Ascending aorta (tissue), 2 donors: ENCODE measurements at places on chromosomes 4 and X.
A peak's percentile ranks its signal among the peaks of the same experiment; 100 is the strongest.

DNA sequence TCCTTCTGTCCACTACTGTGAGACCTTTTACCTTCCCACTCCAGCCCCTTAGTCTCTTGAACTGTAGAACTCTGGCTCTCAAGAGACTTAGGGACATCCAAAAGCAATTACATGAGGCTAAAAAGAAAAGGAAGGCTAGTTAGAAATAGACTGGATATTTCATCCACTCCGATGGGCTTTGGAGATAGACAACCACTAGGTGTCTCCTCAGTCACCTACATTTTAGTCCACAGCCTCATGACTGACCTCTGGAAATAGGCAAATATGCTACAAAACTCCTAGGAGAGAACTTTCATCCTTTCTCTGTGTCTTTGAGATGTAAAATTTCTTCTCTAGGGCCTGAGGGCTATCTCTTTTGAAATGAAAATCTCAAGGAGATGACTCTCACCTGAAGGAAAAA is 45.1 kb upstream of the LAMP2 start:
- no peak for DNase-seq

- no peak for DNase-seq
These were observed 91.9 kb upstream of the ZFP42 start for GRCh38 chr4:187903700-187904099.

DNA sequence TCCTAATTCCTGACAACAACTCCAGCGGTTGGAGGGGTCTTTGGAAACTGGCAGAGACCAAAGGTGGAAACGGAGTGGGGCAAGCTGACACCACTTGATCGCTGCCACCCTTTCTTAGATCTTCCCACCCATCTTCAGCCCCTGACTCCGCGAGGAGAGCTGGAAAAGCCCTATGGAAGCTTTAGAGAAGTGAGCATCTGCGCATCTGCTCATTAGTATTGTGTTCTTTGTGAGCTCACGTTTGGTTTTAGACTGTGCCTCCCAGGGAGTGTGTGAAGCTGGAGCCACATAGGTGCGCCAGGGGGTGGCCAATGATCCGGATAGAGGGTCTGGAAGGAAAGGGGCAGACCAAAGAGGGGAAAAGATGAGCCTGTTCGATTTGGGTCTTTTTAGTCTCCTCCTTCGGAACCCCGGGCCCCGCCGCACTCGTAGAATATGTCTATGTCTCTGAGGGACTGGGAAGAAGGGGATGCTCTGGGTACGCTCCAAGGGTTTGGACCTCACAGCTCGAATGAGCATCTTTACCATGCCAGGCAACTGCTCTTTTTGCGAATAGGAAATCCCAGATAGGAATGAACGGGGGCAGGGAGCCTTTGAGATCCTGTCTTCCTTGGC is 578 bp upstream of the DKK2 start:
- no peak for DNase-seq

GRCh38 chrX:9576059-9576458 is 111.2 kb downstream of the TBL1X start:
- DNase-seq, result no peak

DNA sequence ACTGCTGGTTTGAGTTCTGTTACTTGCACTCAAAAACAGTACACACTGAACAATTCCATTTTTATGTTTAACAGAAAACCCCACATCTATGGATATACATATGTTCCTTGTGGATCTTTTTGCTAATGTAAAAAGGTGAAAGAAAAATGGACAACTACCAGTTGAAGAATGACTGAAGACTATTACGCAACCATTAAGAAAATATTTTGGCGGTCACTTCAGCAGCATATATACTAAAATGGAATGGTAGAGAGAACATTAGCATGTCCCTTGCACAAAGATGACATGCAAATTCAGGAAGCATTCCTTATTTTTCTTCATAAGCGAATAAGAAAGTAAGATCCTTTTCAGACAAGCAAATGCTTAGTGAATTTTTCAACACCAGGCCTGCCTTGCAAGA is 84.6 kb upstream of the FMR1 start:
- DNase-seq, result no peak

DNA sequence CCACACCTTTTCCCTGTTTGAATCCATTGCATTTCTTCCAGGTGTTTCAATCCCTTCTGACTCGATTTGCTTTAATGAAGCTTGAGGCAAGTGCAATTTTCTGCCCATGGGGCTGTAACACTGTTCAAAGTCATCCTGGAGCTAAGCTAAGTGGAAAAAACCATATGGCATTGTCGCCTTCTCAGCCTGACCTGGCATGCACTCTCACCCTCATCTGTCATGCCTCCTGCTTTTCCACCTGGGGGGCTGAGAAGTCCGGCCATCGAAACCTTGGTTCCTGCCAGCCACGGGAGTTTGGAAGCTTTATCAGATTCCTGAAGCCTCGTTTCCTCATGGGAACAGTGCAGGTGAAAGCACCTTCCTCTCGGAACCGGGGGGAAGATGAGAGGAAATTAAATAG is 38.2 kb downstream of the WFS1 start:
- no peak for DNase-seq

DNA sequence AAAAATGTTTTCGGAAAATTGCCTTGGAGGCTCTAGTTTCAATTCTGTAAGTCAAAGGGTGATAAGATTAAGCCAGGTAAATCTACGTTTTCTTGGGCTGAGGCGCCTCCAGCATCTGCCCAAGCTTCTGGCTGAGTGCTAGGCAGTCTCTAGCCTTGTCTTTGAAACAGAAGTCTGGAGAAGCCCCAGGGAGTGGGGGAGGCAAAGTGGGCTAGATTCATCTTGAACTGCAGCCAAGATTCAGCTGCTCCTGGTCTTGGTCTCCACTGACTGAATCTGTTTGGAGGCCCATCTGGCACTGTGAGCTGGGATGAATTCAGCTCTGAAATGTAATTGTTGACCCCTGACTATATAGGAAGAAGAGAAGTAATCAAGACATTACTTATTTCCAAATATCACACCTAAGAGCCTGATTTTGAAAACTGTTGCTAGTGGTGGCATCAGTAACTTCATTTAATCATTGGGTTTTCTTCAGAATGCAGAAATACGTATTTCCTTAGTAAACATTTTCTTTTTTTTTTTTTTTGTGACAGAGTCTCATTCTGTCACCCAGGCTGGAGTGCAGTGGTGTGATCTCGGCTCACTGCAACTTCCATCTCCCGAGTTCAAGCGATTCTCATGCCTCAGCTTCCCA is 187.3 kb upstream of the LEF1 start:
- no peak for DNase-seq

DNA sequence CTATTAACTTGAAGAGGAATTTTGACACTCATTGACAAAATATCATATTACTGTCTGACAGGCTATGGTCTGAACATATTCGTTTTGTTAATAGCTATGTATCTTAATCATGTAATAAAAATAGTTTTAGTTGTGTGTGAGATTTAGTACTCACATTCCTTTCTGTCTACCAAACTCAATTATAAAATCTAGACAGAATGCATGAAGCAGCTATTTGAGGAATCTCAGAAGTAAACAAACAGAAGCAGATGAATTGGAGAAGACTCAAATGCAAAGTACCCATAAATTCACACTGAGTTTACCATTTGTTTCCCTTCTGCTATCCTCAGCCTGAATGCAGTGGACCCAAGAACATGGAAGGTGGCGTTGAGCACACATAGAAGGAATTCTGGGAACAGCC is 841.6 kb upstream of the AADAT start:
- no peak for DNase-seq

- no peak for DNase-seq
These were observed 166.4 kb upstream of the AFF2 start for GRCh38 chrX:148333989-148334388.

DNA sequence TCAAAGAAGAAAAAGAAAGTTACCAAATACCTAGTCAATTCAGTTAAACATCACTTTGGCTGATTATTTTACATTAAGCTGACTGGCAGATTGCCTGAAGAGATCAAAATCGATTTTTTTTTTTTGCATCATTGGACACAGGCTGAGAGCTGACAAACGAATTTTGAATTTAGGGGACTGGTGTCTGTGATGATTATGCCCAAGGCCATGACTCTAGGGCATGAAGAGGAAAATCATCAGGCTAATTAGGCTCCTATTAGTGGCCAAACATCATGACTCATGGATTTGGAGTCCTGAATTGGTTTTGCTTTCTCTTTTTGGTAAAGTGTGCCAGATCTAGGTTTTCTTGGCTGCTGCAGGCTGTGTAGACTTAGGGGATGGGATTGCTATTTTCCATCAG is 829.3 kb upstream of the LCORL start:
- no peak for DNase-seq

DNA sequence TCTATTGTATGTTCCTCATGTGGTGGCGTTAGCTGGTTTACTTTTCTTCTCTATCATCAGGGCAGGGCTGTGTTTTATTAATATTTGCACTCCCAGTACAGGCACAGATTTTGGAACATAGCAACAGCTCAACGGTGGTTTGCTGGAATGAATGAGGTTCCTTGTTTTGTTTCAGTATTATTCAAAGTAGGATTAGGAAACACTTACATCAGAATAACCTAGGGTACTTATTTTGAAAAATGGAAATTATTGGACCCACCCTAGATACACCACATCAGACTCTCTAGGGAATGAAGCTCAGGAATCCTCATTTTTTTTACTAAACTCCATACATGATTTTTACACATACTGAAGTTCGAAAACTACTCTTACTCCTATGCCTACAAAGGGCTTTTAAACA is 108.8 kb upstream of the ENPEP start:
- DNase-seq, result no peak

GRCh38 chr4:112765317-112765974 is 128.5 kb downstream of the LARP7 start:
- no peak for DNase-seq

GRCh38 chr4:2352171-2352570 is 66.3 kb downstream of the ZFYVE28 start:
- no peak for DNase-seq

DNA sequence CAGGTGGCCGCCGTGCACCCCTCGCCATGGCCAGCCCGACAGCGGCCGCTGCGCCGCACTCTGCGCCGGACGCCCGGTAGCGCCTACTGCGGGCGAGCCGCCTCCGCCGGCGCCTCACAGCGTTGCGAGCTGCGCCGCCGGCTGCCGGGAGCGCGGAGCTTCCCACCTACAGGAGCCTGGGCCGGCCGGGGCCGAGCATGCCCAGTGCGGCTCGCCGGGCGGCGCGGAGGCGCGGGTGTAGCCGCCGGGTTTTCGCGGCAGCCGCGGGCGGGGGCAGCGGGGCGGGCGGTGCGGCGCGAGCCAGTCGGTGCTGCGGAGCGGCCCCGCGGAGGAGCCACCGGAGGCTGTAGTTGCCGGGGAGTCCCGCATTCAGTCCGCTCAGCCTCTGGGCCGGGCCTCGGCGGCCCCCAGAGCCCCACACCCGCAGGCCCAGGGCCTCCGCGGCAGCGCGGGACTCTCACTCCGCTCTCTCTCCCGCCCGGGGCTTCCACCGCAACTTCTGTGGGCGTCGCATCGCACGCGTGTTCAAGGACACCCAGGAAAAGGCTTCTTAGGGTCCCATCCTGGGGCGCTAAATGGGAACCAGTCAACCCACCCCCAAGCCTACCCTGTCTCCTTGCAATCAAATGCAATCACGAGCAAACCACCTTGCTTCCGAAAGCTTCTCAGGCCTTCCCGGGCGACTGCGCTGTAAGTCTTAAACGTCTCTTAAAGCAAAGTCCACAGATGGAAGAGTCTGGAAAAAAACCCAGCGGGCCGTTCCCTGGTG is at the start of gene MFAP3L:
Gene MFAP3L, minus strand, starts transcription at position 143 of the 769 bp plus-strand sequence. CDS start 20,518 bp downstream, outside the sequence.
- peak; percentile 94 for DNase-seq

DNA sequence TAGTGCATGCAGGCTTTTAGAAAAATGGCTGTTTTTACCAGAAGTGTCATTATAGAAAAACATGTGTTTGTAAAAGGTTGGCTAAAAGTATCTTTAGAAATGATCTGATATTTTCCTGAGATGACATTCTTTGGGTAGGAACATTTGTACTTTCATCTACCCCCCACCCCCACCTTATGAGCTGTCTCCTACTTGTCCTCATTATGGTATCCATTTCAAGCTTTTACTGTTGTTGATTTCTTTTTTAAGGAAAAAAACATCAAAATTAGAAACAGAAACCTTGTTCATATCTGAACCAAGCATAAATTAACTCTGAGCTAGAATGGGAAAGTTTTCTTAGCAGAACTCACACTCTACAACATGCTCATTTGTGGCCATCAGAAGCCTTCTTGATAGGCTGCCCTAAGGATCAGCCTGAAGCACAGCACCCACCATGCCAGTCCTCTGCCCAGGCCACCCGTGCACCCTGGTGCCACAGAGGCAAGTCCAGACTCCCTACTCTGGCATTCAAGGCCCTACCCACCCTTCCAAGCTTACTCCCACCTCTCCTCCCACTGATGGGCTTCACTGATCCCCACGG is 49.4 kb downstream of the NSG1 start:
- no peak for DNase-seq

DNA sequence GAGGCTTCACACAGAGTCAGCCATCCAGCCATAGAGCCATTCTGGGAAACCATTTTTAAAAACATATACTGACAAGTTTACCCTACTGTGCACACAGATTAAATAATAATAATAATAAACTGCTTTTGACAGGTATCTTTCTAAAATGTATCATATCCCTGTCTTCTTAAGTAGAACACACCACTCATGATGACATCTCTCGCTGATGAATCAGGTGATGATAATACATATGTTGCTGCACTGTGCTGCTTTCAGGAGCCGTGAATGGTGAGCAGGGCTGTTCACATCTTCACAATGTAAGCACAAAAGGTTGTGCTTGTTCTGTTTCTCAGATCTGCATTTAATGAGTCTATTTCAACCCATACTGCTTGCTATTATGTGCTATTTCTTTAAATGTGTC is 3.5 kb downstream of the MTNR1A start:
- DNase-seq, result no peak

DNA sequence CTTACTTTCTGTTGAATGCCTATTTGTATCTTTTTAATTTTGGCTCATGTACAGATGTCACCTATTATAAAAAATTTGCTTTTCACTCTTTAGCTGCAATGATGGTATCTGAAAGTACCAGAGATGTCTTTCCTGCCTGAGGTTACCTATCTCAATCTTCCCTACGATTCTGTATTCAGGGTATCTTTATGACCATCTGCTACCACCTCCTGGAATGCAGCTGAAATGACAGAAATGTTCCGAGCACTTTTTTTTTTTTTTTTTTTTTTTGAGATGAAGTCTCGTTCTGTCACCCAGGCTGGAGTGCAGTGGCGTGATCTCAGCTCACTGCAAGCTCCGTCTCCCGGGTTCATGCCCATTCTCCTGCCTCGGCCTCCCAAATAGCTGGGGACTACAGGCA is 136.4 kb downstream of the REPS2 start:
- no peak for DNase-seq

GRCh38 chr4:102042871-102043802 is 252.6 kb downstream of the BANK1 start:
- DNase-seq, result no peak
